ENCODE measurements at places on chromosomes 4 and X.

DNA sequence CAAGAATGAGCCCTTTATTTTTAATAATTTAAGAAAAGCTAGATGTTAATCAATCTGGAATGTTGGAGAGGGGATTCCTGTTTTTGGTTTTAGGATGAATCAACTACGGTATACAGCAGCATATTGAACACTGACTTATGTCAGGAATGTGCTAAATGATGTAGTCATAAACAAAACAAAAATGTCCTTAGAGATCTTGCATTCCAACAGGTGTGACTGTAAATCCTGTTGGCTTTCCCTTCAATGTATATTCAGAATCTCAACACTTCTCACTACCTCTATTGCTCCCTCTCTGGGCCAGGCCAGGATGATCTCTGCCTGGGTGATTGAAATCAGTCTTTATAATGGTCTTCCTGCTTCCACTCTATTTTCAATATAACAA is 37.8 kb upstream of the BDH2 start:
- DNase-seq = no peak

DNA sequence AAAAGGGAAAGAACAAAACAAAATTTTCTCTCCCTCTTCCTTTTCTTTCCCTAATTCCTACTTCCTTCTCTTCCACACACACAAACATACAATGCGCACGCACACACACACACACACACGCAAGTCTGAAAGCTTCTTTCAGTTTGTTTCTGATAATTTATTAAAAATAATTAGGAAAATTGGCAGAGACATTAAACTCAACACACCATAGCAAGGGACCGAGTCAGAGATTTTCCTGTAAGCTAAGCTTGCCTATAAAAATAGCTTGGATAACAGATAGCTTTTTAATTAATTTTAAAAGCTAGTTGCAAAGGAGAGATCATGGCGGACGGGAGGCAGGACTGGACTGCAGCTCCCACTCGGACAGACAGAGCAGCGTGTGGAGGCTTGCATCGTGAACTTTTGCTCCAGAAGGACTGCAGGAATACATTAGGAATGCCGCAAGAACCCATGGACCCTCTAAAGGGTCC is 92.6 kb upstream of the MAPK10 start:
- DNase-seq = peak; percentile 63

- no peak for DNase-seq
Measured at GRCh38 chr4:107988763-107989035, 990 bp upstream of the HADH start.

DNA sequence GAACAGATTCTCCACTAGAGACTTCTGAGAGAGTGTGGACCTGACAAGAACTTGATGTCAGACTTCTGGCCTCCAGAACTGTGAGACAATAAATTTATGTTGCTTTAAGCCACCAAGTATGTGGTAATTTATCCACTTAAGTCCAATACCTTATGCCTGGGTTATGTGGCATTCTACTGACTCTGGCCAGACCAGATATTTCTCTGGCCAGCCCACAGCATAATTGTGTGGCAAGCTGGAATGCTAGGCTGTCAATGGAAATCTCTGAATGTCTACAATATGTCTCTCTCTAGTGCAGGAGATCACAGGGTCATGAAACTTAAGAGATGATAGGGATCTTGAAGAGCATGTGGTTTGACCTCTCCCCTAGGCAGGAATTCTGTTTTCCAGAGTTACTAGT is 251.0 kb downstream of the ZNF674 start:
- DNase-seq = no peak

GRCh38 chrX:140507982-140508305 is 3.1 kb upstream of the SOX3 start:
- no peak for DNase-seq

- no peak for DNase-seq
Measured at GRCh38 chr4:163195247-163195765, 28.6 kb upstream of the NAF1 start.

GRCh38 chr4:61027939-61028338 is 172.2 kb upstream of the ADGRL3 start:
- DNase-seq = no peak

- no peak for DNase-seq
Measured at GRCh38 chrX:23066588-23067281, 67.0 kb downstream of the DDX53 start.

- DNase-seq = no peak
Measured at GRCh38 chrX:132483951-132484350, 4.9 kb downstream of the MBNL3 start.

- DNase-seq = no peak
Measured at GRCh38 chrX:150450519-150451177, 87.5 kb downstream of the MAMLD1 start.

DNA sequence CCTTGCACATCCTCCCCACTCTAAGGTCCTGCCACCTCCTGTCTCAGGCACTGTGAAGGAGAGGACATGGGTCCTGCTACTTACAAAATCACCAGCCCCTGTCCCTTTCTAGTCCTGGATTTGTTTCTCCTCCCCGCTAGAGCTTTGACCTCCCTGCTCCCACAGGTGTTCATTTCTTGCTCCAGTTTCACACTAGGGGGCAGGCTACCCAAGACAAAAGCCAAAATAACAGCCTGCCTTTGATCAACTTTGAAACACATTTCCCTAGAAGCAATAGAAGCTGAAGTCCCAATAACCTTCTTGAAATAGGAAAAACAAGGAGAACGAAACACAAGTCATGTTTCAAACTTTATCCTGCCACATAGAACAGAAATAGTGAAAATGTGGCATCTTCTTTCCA is 164.4 kb downstream of the QDPR start:
- no peak for DNase-seq

- DNase-seq = no peak
Measured at GRCh38 chr4:120842031-120842430, 80.5 kb downstream of the PRDM5 start.

DNA sequence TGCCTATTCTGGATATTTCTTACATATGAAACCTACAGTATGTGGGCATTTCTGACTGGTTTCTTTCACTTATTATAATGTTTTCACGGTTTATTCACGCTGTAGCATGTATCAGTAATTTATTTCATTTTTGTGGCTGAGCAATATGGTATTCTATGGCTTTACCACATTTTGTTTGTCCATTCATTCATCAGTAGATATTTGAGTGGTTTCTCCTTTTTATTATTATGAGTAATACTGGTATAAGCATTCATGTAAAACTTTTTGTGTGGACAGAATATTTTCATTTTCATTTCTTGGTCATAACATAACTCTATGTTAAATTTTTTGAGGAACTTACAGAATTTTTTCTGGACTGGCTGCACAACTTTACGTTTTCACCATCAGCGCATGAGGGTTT is 122.7 kb upstream of the PABPC5 start:
- no peak for DNase-seq

DNA sequence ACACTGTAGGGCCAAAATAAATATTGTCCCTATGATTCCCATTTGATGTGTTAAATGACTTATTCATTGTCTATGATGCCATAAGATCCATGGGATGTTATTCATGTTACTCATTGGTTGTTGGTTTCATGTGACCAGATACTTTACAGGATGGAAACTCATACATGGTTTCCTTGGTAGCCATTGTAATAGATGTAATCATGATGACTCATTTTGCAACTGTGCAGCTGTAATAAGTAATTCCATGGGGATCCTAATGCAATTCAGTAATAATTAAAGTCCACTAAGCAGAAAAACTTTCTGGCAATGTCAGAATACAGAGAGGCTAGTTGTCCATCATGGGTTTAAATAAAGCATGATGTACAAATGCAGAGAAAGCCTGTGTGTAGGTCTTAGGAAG is 389.7 kb upstream of the NR3C2 start:
- no peak for DNase-seq

DNA sequence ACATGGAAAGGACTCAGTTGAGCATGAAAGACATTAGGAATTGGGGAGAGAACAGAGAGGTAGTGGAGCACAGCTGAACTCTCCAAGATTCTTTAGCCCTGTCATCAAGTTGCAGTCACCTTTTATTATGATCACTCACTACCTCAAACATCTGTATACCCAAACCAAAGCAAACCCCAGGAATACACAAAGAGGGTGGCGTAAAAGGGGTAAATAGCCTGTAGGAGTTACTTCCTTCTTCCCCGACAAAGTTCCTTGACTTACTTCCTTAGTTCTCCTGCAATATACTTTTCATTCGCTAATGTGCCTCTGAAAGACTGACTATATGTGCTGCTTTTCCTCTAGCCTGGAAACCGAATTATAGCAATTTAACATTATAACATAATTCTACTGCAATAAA is 159.9 kb downstream of the SPRY1 start:
- no peak for DNase-seq

- no peak for DNase-seq
Measured at GRCh38 chrX:136227948-136228838, 23.0 kb downstream of the MAP7D3 start.

- DNase-seq = no peak
Measured at GRCh38 chr4:94508296-94508695, 56.6 kb downstream of the PDLIM5 start.

- DNase-seq = no peak
Measured at GRCh38 chr4:139557556-139558110, 1.6 kb upstream of the SETD7 start.

All from NCI-H187 (cell line).